ENCODE measurements at places on chromosomes 3 and 15.

GRCh38 chr3:181917027-181917426 is 205.3 kb downstream of the SOX2 start:
- no peak for DNase-seq

- no peak for DNase-seq
Observed at GRCh38 chr3:123340336-123340735, 108.6 kb downstream of the ADCY5 start.

DNA sequence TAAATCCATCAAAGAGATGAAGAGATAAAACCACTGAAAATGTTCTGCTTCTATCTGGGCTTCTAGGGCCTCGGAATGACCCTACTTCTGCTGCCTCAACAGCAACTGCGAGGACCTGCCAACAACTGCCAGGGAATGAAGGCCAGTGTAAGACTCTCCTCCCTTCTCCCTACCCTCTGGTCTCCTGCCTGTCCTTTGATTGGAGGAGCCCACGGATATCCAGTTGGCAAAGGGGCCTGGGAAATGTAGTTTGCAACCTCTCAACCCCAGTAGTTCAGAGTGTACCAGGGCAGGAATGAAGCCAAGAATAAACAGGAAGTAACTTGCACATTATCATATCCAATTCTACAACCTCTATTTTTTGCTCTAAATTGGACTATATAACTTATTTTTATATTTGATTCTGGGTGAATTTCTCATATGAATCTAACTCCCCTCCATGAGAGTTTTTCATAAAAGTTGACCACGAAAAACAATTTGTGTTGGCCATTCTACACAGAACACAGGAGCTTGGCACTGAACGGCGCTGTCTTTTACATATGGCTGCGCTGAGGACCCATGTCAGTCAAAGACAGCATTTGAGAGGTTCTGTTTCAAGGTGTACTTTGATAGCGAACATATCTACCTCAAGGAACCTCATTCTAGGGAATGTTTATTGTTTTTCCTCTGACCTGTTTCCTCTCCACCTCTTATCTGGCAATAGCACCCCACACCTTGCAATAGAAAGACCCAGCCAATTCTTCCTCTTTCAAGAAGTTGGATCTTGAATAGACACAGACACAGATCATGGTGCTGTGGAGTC is 91.1 kb upstream of the RNF7 start:
- DNase-seq: no peak

DNA sequence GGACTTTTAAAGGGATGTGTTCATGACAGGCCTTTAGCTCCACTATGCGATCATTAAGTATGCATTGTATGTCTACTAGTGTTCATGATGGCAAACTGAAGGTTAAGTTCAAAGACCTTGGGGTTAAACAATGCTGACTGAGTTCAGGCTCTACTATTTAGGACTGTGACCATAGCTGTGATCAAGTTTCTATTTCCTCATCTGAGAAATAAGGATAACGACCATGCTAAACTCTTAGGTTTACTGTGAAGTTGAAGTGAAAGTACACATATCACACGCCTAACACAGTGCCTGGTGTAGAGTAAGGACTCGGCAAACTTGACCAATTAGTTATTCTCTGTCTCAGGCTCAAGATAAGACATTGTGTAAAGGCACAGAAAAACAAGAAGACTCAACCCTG is 243.2 kb downstream of the MBNL1 start:
- DNase-seq: no peak

DNA sequence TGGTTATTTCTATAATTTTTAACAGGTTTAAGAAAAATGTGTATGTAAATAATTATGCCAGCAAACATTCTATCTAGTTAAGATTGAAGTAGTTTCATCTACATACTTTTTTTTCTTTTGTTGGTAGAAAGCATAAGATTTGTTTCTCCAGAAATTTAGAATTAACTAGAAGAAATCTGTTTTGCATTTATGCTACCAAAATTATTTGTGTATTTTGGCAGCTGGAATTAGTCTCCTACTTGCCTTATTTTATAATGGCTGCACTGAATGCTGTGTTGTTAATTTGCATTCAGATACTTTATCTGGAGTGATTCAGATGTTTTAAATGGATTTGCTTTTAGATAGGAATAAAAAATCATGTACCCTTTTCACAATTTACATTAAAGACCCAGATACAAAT is 100.2 kb upstream of the NAALADL2 start:
- DNase-seq: no peak

- DNase-seq: no peak
Observed at GRCh38 chr3:127680798-127681221, 8.1 kb downstream of the ABTB1 start.

GRCh38 chr3:73144276-73144675 is 82.8 kb downstream of the EBLN2 start:
- DNase-seq: no peak

DNA sequence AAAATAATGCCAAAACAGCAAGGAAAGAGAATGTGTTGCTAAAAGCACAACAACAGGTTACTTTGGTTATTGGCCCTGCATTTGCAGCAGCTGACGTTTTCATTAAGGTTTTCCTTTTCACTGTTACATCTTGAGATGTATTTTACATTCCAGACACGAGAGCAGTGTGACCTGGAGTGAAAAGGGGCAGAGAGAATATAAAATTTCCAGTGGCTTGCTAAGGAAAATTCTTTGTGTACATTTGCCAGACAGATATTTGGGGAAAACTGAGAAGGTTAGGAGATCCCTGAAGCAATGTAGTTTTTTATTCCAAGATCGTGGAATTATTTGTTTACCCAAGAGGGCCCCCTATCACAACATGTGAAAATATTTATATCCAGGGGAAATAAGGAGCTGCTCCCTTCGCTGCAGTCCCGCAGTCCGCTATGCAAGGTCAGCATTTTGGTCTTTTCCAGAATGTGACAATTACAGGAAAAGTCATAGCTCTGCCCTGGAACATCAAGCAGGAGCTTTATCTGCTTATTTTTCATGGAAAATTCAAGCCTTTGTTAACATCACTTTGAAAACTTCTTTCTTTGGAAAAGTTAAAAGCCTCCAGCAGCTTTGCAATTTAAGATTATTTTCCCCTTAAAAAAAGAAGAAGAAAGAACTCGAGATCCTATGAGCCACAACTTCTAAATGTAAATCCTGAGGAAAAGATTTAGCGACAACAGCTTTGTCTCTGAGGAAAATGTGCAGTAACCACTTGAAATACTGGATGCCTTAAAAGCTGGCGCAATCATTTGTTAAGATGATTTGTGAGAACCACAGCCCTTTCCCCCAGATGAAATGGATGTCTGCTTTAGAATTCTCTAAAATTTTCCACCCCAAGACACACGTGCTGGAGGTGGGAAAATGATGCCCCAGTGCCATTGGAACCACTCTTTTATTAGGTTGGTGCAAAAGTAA is 256.4 kb upstream of the TPM1 start:
- no peak for DNase-seq

- no peak for DNase-seq
Observed at GRCh38 chr15:53536479-53537120, 222.9 kb downstream of the WDR72 start.

- DNase-seq: no peak
Observed at GRCh38 chr15:28113394-28114113, 14.4 kb upstream of the OCA2 start.

- DNase-seq: no peak
Observed at GRCh38 chr3:150129166-150129565, 158.5 kb upstream of the PFN2 start.

DNA sequence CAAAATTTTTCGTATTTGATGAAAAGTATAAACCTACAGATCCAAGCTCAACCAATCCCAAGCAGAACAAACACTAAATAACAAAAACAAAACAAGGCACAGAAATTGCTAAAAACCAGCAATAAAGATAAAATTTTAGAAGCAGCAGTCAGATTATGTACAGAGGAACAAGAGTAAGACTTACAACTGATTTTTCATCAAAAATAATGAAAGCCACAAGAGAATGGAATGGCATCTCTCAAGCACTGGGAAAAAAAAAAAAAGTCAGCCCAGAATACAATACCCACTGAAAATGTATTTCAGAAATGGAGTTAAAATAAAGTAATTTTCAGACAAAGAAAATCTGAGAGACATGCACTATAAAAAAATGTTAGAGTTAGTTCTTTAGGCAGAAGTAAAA is 27.0 kb downstream of the GPR156 start:
- no peak for DNase-seq

GRCh38 chr15:58477170-58477569 is 45.4 kb downstream of the LIPC start:
- peak; percentile 32 for DNase-seq

- DNase-seq: no peak
Observed at GRCh38 chr15:65071381-65071811, 3.6 kb upstream of the RASL12 start.

DNA sequence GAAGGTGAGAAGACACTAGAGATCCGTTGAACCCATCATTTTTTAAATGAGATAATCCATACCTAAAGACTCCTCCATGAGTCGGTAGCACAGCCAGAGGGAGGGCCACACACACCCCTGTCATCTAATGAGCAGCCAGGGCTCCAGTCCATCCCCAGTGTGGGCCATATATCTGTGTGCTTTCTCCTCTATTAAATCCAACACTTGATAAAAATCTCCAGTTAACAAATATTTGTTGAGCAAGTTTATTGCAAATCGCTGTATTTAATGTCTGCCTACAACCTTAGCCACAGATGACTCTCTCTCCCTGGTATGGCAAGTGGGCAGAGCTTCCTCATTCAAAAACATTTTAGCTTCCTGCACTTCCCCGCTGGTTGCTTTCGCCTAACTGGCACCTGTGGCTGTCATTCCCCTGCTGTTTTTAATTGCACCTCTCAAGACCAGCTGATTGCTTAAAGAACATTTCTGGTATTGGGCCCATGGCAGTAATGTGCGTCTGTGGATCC is 82.8 kb downstream of the SMAD3 start:
- no peak for DNase-seq

DNA sequence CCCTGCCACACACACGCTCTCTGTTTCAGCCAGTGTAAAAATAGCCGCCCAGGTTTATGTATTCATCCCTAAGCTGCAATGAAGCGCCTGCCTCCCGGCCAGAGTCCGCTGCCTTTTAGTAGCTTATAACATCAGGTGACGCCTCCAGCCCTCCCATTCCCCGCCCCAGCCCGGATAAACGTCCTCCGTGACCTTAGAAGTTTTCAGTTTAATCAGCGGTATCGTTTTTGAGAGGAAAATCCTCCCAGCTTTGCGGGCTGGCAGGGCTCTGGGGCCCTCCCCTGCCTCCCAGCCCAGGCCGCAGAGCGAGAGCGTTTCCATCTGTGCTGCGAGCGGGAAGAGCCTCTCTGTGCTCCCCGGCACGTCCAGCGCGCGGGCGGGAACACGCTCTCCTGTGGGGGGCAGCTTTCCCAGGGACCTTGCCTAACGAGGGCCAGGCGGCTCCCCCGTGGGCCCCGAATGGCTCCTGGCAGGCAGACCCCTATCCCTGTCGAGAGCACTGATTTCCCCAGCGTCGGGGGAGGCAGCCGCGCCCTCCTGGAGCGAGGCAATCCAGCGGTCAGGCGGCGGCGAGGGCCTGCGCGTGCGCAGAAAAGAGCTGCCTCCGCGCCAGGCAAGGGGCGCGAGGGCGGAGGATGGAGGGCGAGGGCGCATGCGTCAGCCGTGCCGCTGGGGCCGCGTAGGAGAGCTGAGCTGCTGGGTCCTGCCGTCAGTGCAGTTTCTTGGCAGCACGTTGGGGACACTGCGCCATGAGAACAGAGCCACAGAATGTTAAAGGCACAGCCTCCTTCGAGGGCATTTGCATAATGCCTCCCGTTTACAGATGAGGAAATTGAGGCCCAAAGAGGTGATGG is 71.1 kb downstream of the CCNL1 start:
- no peak for DNase-seq

DNA sequence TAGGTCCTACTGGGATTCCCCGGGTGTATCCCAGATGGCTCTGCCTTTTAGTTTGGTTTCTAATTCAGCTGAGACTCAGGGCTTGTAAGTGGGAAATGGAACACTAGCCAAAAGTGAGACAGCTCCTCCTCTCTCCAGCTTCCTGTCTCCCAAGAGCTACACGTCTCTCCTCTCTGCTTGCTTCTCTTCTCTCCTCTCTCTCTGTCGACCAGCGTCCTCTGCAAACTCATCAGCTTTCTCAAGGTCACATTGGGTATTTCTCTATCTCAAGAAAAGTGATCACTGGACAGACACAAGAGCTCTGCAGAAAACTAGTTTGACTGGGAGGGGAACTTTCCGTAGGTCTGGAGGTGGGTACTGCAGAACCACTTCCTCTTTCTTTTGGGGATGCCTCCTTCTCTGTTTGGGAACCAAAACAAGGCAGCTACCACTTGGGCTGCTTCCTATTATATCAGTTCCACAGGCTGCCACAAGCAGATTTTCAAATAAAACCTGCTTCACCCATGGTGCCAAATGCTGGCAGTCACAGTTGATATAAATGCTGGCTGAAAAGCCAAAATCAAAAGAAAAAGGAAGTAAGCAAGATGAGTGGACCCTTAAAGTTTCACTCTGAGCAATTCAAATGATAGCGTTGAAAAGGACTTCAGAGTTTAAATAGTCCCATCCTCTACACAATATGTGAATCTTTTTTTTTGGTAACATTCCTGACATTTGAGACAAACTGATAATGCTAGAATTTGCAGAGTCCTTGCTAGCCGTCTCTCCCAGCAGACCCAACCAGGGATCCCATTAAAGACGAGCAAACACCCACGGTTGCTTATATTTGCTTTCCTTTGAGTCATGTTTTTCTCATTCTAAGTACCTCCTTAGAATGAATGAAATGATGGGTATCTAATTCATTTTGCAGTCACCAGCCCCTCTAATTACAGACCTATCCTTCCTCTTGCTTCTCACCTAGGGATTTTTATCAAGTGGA is 7.2 kb upstream of the DYNC1LI1 start:
- DNase-seq: no peak

DNA sequence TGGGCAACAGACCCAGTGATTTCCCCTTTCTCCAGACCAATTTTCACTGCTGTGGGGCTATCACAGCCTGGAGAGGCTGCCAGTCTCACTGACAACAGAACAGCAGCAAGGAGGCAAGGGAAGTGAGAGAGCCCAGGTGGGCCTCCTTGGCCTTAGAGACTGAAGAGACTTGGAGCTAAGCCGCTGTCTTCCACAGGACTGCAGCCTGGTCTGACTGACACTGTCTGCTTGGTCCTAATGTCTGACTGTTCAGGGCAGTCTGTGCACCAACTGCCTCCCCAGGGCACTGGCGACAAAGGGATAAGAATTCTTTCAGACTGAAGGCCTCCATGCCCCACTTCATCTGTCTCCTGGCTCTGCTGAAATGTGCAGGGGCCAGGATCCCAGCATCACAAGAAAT is 11.5 kb downstream of the POMGNT2 start:
- DNase-seq: no peak

- DNase-seq: no peak
Observed at GRCh38 chr3:38835939-38836338, 19.9 kb upstream of the SCN10A start.

GRCh38 chr15:65060641-65061397 is 7.0 kb downstream of the RASL12 start:
- no peak for DNase-seq

GRCh38 chr3:43153216-43154083 is 47.6 kb upstream of the POMGNT2 start:
- no peak for DNase-seq

GRCh38 chr3:42376344-42376798 is 34.0 kb downstream of the LYZL4 start:
- no peak for DNase-seq

- no peak for DNase-seq
Observed at GRCh38 chr3:195813916-195814640, 2.3 kb upstream of the MUC4 start.

- DNase-seq: no peak
Observed at GRCh38 chr3:126026277-126026751, 57.3 kb downstream of the ROPN1B start.

All from NCI-H1092 treated with DMSO at 0.1 percent for 48 hours (cell line).